ENCODE measurements at places on chromosomes 1 and 21.

- peak; percentile 36 for DNase-seq
These were observed 50.4 kb downstream of the NFIA start for GRCh38 chr1:61132645-61133334.

GRCh38 chr1:176391621-176392020 is 71.4 kb upstream of the PAPPA2 start:
- DNase-seq, result no peak

- no peak for DNase-seq
These were observed 2.6 kb upstream of the TOR3A start for GRCh38 chr1:179079113-179079761.

- no peak for DNase-seq
These were observed 28.2 kb upstream of the KLHDC7A start for GRCh38 chr1:18452550-18452949.

GRCh38 chr1:65114322-65114721 is 33.7 kb upstream of the AK4 start:
- no peak for DNase-seq

DNA sequence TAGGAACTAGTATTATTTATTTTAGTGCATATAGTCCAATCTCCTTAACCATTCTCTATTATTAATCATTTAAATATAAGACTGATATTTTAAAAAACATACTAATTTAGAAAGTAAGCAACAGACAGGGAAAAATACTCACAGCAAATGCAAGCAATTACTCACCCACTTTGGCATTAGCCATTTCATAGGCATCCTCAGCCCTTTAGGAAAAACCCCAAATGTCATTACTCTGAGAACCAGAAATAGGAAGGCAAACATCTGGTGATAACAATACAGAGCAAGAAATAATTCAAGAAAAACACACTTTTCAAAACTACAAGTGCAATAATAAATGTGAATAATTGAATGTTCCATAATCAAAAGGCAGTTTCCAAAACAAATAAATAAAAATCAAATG is 545.1 kb downstream of the PLPP3 start:
- DNase-seq, result no peak

GRCh38 chr1:58774027-58774426 is 9.8 kb downstream of the JUN start:
- no peak for DNase-seq

DNA sequence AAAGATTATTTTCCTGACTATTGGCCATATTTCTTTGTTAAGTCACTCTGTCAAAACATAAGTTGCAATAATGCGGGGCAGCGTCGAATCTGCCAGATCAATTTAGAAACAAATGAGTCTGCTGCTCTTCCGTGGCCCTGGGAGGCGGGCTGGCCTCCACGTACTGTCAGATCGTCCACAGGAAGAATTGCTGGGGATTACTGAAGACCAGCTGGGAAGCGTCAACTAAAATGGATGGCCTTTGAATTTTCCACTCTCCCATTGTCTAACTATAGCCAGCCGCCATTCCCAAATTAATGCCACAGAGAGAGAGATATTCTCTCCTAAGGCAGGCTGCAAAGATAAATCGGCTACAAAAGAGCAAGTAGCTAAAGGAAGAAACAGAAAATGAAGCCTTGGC is 560.2 kb downstream of the SMYD3 start:
- no peak for DNase-seq

GRCh38 chr1:223076362-223076761 is 66.7 kb downstream of the TLR5 start:
- no peak for DNase-seq

DNA sequence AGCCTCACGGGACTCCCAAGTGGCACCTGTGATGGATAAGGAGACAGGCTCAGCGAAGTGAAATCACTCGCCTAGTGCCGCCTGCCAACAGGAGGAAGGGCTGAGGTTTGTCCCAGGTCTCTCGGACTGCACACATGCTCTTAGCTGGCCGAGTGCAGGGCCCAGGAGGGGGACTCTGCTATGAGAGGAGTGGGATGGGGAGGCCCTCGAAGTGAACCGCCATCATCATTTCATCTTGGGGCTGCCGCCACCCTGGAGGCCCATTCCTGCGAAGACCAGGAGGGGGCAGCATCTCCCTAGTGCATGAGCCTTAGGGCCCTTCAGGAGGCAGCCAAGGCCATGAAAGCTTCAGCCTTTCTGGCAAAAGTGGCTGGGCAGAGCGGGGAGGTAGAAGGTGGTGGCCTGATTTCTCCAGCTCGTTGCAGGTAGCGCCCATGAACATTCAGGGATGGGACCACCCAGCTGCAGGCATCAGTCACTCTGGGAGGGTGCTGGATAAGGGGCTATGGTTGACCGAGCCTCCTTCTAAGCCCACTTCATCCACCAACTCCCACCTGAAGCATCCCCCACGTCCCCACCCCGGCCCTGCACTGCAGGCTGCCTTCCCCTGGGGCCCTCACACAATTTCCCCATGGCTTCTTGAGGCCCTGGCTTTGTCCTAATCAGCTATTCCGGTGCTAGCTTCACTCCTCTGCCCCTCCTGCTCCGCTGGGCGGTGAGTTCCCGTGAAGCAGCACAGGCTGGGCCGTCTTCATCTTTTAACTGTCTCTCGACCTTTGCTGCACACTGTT is 17.2 kb upstream of the RASSF5 start:
- DNase-seq, result no peak

DNA sequence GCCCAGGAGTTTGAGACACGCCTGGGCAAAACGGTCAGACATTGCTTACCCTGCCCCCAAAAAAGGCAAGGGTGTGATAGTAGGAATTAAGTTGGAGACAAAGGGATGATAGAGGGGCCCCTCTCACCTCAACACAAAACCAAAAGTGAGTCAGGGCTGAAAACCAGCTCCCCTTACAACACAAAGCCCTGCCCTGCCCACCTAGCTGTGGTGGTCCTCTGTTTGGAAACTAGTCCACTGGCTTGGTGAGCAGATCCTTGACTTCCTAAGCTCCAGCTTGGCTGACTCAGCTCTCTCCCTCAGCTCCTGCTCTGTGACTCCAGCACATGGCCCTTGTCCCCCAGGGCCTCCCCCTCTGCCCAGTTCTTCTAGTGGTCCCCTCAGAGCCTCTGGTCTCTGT is 603.8 kb downstream of the PTPRC start:
- DNase-seq, result no peak

- DNase-seq, result peak; percentile 100
These were observed 75.2 kb downstream of the KIFAP3 start for GRCh38 chr1:169999331-169999741.

- no peak for DNase-seq
These were observed 56.0 kb upstream of the NBPF3 start for GRCh38 chr1:21383785-21384401.

- DNase-seq, result no peak
These were observed 153.4 kb downstream of the PIGK start for GRCh38 chr1:77065693-77066342.

DNA sequence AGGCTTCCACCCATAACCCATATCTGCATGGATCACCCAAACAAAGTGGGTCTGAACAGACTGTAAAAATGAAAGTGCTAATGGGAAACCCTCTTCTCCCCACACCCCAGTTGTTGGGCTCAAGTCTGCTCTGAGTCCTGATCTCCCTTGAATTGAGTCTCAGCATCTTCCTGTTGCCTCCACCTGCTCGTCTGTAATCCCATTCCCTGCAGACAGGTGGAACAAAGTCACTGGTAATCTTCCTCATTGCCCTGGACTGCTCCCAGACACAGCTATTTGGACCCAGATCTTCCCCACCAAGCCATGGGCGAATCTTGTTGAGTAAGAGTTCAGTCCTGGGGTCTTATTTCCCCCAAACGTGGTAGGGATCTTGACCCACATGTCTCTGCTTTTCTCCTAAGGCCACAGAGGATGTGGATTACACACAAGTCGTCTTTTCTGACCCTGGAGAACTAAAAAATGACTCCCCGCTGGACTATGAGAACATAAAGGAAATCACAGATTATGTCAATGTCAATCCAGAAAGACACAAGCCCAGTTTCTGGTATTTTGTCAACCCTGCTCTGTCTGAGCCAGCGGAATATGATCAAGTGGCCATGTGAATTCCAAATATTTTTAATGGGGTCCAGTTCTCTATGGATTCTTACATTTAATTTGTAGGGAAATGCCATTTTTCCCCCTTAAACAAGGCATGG is 15.7 kb downstream of the AVPR1B start:
- no peak for DNase-seq

Data from retinal pigment epithelial cell (primary cell).